ENCODE measurements at places on chromosomes 3 and 15.

DNA sequence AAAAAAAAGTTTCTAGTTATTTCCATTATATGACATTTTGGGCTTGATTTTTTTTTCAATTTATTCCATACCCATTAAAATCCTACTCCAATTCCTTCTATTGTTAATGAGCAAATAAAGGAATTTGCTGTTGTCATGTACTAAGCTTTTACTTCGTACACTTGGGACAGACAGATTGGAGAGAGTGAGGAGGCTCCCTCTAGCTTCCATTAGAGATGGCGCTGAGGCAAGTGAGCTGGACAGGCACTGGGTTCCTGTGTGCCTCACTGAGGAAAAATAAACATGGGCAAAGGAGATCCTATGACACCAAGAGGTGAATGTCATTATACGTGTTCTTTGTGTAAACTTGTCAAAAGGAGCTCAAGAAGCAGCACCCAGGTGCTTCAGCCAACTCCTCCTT is 441.1 kb upstream of the MDFIC2 start:
- DNase-seq: no peak

GRCh38 chr15:68627476-68627875 is 48.7 kb downstream of the CORO2B start:
- no peak for DNase-seq

DNA sequence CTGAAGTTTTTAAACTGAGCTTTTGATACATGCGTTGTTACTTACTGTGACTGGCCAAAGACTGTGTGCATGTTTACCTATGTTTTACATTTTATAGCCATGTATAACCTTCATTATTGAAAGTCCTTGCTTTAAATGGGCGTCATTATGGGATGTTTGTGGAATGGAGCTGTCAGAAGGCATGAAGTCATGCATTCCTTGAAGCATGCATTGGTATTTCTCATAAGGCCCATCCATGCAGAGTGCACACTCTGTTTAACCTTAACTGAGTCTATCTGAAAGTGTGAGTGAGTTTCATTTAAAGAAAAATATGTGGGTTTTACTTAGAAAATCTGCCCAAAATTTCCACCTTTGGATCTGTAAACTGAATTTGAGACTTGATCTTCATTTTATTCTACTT is 51.1 kb downstream of the PSMD6 start:
- DNase-seq: no peak

DNA sequence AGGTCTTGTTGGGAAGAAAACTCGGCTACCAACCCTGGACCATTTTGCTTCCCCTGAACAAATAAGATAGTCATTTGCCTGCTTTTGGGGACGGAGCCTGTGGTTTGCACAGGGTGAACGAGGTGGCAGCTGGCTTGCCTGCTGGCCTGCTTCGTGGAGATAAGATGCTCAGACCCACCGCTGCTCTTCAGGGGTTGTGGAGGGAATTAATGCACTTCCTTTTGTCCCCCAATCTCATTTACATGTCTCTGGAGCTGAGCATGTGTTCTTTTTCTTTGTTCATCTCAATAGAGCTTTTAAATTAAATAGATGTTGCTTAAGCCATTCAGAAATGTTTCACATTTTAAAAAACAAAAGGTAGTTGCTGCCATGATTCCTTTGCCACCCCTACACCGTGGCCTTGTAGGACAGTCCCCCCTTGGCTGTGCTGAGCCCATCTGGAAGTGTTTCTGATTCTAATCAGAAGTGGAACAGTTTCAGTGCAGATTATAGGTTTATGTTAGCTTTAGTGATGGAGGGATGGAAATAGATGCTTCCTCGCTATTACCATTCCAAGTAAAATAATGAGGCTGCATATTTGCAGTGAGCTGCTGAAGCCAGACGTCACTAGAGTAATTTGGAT is 25.6 kb downstream of the APBA2 start:
- no peak for DNase-seq

GRCh38 chr15:49083401-49084284 is 37.4 kb upstream of the SECISBP2L start:
- DNase-seq: no peak

DNA sequence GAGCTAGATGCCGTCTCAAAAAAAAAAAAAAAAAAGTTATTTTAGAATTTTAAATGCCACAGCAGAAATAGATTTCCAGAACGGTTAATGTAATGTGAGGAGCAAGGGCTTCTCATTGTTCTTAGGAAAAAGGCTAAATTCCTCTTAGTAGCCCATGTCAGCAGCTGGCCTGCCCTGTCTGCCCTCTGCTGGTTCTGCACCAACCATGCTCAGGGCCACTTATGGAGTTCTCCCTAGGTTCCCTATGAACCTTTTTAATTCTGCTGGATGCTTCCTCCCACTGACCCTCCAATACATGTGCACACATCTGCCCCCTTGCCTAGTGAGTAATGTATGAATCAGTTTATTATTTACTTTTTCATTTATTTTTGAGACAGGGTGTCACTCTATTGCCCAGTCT is 32.2 kb upstream of the DPPA4 start:
- DNase-seq: no peak

GRCh38 chr3:187955587-187955952 is 198.4 kb upstream of the LPP start:
- no peak for DNase-seq

DNA sequence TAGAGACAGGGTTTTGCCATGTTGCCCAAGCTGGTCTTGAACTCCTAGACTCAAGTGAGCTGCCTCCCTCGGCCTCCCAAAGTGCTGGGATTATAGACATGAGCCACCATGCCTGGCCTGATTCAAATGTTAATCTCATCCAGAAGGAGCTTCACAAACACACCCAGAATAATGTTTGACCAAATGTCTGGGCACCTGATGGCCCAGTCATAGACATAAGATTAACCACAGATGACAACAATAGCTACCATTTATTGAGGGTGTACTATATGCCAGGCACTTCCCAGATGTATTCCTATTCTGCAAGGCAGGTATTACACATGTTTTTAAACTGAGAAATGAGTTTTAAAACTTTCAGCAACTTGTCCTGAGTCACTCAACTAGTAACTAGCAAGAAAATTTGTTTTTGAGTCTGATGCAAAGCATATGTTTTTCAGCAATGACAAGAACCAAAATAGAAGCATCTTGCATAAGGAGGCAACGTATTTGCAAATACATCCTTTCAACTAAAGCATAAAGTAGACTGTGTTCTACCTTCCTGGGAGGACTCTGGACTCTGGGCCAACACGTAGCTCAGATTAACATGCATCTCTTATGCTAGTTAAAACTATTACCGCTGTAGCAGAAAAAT is 8.1 kb upstream of the SPG21 start:
- DNase-seq: no peak

- DNase-seq: no peak
These were observed 56.2 kb upstream of the TGFBR2 start for GRCh38 chr3:30550246-30550645.

DNA sequence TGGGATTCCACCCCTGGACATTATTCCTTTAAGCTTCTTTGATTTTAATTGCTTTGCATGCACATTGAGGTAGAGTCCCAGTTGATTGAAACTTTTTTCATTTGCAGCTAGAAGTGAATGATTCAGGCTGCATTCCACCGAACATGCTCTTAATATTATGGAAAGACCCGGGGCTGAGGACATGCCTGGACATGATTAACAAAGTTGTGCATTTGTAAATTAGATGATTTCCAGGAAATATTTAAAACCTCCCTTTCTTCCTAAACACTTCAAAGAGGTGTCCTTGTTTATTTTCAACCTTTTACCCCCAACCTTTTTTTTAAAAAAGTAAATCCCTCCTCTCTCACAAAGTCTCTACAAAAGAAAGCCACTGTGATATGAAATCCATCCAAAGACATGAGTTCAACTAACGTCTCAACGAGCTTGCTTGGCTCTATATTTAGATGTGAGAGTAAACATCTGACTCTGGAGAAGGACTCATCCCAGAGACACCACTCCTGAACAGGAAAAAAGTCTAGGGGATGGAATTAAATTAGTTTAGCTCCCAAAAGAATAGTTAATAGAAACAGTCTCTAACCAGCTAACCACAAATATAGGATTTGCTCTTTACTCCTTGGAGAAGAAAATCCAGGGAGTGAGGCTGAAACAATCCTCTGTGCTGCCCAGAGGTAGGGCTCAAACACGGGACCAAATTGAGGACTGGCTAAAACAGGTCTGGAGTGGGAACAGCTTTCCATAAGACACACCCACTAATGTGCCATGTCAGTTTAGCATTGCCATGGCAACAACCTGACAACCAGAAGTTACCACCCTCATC is 83.1 kb downstream of the XXYLT1 start:
- DNase-seq: no peak

GRCh38 chr3:126339466-126339865 is 17.7 kb downstream of the KLF15 start:
- no peak for DNase-seq

DNA sequence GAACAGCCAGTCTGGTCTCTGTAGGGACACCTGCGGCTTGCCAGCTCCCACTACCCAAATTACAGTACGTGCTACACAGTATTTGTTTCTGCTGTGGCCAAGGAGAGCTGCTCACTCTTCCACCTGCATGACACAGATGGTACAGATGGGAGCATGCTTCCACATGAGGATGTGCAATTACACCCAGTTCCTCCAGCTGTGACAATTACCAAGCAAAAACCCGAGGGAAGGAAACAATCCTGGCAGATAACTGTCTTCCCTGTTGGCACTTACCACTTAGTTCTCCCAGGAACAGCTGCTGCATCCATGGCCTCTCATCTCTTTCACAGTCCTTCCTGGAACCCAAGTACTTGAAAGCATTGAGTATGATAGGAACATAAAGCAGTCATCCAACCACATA is 34.4 kb downstream of the DET1 start:
- no peak for DNase-seq

DNA sequence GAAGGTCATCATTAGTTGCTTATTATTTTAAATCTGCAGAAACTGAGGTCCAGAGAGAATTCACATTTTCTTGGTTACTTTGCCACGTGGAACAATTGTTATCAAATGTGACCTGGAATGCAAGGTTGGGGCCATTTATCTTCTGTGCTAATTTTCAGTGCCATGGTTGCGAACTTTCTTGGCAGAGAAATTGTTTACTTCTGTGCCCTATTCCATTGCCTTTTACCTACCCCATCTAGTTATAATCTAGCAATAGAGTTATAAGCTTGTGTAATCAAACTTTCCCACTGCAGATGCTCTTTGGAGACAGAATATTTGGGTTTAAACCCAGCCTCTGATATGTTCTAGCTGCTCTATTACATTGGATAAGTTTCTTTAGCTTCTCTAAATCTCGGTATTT is 242.9 kb downstream of the LPP start:
- DNase-seq: no peak

DNA sequence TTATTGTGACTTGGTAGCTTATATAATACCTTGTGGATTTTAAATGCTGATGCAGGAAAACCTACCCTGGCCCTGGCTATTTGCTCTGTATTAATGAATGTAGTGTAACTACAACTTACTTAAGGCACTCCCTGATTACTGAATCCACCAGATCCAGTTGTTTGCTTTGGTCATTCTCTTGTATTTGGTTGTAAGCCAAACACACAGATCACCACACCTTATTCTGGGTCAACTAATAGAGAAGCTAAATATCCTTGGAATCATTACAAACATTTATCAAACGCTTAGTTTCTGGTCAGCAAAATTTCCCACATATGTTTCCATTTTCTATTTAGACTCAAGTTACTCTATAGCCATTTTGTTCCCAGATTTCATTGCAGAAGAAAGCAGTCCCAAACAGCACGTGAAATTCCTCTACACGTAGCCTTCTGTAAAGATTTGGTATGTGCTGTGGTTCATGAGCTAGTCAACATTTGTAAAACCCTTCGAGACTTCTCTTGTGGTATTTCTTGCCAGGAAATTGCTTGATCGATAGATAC is 322.6 kb downstream of the MEX3B start:
- DNase-seq: no peak

DNA sequence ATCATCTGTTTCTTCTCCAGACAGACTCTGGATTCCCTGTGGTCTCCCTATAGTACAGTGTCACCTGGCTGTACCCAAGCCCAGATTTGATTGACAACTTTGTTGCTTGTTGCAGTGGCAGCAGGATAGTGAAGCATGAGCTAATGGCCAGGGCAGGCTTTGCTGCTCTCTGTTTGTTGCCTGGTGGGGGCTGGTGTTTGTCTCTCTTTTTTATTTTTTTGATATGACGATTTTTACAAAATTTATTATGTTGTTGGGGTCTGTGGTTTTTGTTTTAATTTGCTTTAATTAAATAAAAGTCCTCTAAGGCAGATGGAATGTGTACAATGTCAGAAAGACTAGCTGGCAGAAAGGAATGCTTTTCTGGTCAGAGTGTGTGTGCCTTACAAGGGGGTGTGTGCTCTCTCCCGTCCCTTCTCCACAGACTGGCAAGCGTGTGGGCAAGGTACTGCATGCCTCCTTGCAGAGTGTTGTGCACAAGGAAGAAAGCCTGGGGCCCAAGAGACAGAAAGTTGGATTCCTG is 15.2 kb upstream of the CLEC3B start:
- DNase-seq: no peak

GRCh38 chr3:131843174-131843573 is 191.6 kb downstream of the CPNE4 start:
- DNase-seq: no peak

GRCh38 chr3:15756505-15756904 is 41.3 kb downstream of the ANKRD28 start:
- DNase-seq: no peak

DNA sequence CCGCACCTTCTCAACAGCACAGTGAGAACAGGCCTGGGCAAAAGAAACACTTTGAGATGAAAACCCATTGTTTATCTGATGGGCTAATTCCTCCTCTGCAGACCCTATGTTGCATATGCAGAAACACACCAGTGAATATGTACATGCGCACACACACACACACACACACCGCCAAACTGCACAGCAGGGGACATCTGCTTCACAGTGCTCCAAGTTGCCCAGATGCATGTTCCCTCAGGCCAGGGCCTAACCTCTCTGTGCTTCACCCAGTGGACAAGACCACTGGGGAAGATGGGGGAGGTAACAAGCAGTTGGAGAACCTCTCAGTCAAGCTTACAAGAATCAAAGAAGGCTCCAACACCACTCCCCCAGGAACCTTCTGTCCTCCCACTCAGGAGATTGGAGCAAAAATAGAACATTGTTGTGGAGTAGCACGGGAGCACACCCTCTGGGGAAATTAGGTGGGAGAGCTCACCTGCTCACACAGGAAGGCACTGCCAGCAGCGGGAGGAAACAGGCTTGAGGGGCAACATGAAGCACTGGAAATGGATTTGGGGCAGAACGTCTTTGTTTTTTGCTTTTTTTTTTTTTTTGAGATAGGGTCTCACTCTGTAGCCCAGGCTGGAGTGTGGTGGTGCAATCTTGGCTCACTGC is 13.0 kb downstream of the HCN4 start:
- DNase-seq: no peak

DNA sequence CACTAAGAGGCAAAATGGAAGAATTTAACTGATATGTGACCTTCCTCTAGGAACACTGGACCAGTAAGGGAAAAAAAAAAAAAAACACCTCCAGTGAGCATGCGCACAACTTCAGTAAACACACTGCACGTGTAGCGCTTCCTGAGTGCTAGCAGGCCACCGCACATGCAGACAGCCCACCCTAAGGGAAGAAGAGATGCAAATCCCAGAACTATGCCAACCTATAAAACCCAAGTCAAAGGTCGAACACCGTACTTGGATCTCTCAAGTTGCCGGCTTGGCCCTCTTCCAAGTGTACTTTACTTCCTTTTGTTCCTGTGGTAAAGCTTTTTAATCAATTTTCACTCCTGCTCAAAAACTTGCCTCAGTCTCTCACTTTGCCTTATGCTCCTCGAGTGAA is 64.5 kb upstream of the CADPS start:
- no peak for DNase-seq

GRCh38 chr3:10370429-10370828 is 49.5 kb upstream of the SEC13 start:
- DNase-seq: no peak
